ENCODE measurements at places on chromosomes 11 and 22.

- DNase-seq, result no peak
These were observed 22.9 kb upstream of the MRPL17 start for GRCh38 chr11:6705905-6706535.

DNA sequence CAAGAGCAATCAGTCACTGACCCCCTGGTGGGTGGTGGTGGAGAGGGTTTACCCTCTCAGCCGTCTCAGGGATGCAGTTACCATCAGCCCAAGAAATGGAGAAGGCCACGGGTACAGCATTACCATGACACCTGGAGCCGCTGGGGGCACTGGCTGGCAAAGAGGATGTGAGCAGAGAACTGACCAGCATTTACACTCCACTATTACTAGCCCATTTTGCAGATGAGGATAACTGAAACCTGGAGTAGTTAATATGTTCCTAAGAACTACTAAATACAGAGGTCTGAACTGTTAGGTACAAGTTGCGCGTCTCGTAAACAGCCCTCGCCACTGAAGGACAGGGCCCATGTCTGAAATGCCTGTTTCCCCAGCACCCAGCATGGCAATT is 79.0 kb downstream of the TIMP3 start:
- no peak for DNase-seq

GRCh38 chr11:98104249-98104648 is 916.5 kb upstream of the CNTN5 start:
- no peak for DNase-seq

GRCh38 chr11:69270941-69271340 is 23.0 kb upstream of the MYEOV start:
- DNase-seq, result no peak

DNA sequence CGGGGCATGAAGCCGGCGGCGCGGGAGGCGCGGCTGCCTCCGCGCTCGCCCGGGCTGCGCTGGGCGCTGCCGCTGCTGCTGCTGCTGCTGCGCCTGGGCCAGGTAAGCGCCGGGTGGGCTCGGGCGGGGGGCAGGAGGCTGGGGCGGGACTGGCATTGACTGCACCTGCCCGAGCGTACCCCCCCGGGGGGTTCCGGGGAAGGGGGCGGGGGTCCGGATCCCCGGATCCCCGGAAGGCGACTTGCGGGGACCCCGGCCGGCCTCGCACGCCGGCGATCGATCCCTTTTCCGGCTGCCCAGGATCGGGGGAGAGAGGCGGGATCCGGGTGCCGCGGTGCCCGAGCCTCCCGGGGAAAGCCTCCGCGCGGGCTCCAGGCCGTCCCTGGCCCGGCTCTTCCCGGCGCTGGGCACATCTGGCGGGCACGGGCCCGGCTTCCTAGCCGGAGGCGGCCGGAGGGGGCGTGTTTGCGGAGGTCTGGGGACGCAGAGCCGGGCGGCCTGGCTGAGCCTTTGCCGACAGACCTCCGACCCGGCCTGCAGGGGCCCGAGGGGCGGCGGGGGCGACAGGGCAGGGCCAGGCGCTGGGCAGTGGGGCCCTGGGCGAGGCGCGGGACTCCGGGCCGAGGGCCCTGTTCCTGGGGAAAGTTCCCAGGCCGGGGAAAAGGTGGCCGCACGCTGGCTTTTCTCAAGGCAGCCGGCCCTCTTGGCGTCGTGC is 705 bp downstream of the PTPRJ start:
- DNase-seq, result no peak

DNA sequence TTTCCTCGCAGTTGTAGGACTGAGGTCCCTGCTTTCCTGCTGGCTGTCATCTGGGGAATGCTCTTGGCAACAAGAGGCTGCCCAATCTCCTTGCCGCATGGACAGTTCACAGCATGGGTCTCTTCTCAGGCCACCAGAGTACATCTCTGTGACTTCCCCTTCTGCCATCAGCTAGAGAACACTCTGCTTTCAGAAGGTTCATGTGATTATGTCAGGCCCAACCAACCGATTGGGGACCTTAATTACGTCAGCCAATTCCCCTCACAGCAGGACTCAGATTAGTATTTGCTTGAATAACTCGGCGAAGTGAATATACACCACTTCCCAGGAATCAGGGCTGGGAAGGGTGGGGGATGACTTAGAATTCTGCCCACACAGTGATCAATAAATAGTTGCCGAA is 61.9 kb upstream of the CSNK2A3 start:
- DNase-seq, result no peak

DNA sequence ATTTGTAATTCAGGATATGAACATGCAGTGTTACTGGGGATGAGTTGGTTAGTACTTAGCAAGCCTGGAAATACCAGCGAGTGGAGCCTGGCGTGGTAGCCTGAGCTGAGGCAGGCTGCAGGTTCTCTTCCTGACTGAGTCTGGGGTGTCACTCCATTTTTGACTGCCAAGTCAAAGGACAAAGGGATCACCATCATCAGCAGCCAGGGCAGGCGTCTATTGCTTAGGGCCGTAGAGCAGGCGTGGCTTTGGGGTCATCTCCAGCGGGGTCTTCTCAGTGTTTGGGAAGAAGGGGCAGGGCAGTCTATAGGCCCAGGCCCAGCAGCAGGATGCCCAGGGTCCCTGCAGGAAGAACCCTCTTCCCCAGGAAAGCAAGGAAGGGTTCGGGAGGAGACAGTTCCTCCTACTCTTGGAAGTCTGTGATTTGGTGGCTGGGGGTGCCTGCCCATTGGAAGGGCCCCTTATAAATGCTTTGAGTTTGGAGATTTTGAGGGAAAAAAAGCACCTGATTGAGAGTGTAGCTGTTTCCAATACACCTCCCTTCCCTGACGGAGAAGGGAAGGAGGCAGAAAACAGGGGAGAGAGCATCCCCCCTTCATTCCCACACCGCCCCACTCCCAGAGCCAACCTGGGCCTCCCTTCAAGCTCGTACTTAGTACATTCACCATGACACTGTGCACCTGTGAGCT is 51.5 kb upstream of the SPATA19 start:
- no peak for DNase-seq

GRCh38 chr22:38871360-38872171 is 450 bp downstream of the CBX6 start:
- DNase-seq, result no peak

DNA sequence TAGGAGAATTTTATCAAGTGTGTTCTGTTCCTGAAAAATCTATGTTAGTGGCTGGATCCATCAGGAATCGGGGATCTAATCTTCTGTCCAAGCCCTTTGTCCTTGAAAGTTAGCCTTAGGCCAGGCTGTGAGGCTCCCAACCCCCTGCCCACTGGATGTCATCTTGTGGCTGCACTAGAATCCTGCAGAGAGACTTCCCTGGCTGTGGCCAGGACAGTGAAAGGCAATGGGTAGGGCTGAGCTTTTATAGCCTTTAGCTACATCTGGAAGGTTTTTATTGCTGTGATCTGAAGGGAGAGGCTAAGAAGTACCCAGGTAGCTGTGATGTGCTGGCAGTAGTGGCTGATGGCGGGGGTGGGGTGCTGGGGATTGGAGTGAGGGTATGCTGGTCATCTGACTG is 2.1 kb downstream of the OAF start:
- no peak for DNase-seq

GRCh38 chr11:79960461-79960860 is 519.6 kb upstream of the TENM4 start:
- no peak for DNase-seq

DNA sequence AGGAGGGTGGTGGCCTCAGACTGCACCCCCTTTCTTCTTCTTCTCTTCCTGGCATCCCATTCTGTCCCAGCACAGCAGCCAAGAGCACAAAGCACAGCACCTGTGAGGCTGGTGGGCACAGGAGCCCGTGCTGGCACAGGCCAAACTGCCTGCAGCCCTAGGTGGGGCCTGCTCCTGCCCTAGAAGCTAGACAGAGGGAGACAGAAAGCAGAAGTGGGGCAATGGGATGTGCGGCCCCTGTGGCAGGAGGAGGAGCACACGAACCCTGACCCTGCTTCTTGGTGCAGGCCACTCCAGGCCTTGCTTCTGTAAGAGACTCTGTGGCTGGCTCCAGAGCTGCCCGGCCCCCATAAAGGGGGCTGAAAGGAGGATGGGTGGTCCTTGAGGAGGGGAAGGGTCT is 3.9 kb upstream of the PTS start:
- DNase-seq, result no peak

DNA sequence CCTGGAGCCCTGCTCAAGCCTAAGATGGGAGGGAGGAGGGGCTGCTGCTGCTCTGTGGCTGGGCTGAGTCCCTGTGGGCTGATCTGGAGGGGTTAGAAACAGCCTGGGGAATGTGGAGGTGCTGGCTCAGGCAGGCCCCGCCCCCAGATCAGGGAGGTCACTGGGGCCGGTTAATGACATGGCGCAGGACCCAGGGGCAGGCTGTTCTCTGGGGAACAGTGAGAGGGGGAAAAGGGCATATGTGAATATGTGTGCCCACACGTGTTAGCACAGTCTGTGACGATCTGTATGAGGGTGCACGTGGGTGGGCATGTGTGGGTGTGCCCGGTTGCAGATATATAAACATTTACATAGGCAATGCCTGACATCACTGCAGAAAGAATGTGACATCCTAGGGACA is 143.5 kb downstream of the MIAT start:
- DNase-seq, result no peak
